ENCODE measurements at places on chromosomes 13 and 19. TPM values are rescaled to one million over a fixed set of nuclear protein-coding genes. Genes with fewer than 3 reads are reported as not detected.
A peak's percentile ranks its signal among the peaks of the same experiment; 100 is the strongest.

DNA sequence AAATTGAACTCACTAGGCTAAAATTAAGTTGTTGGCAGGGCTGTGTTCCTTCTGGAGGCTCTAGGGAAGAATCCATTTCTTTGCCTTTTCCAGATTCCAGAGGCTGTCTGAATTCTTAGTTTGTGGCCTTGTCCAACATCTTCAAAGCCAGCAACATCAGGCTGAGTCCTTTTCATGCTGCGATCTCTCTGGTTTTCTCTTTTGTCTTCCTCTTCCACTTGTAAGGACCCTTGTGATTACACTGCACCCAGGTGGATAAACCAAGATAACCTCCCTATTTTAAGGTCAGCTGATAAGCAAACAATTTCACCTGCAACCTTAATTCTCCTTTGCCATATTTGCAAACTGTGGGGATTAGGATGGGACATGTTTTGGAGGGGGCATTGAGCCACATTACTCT is 11.5 kb downstream of the UTP14C start:
- DNase-seq, result no peak

Gene MBD3L3
- not detected for polyA plus RNA-seq

DNA sequence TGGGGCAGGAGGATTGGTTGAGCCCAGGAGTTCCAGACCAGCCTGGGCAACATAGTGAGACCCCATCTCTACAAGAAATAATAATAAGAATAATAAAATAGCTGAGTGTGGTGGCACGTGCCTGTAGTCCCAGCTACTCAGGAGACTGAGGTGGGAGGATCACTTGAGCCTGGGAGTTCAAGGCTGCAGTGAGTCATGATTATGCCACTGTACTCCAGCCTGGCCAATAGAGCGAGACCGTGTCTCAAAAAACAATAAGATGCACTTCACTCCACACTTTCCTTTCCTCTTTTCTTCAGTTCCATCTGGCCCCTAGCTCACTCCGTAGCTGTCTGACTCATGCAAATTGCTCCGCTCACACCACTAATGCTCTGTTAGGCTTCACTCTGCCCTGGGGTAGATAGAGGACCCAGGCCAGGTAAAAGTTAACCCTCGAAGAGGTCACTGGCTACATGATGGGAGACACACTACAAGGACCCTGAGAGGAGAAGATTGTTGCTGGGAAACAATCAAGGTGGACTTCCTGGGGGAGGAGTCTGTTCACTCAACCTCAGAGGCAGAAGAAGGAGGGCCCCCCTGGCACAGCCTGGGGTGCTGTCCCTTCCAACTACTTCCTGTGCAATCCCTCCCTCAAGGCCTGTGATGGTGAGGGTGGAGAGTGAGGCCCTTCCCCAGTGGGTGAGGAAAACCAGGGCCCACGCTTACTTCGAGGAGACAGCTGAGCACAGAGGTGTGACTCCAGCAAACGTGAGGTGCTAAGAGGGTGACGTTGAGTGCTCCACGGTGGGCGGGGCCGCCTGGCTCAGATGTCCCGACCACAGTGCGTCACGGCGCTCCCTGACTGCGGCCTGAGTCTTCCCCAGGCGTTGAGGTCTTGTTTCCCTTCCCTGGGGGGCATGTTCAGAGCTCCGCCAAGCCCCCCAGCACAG is 8.8 kb upstream of the TNFSF9 start:
- no peak for DNase-seq

GRCh38 chr19:10587022-10587838 is at the start of gene AP1M2:
TSS of gene AP1M2 (minus strand) at chr19:10587312. CDS start at chr19:10587231, 81 bp downstream.
- no peak for DNase-seq

GRCh38 chr19:4528843-4529242 is 6.2 kb downstream of the PLIN5 start:
- DNase-seq, result no peak

GRCh38 chr13:72462726-72463125 is 264.7 kb downstream of the MZT1 start:
- no peak for DNase-seq

- DNase-seq, result no peak
Measured at GRCh38 chr13:101838323-101838722, 385.8 kb downstream of the ITGBL1 start.

DNA sequence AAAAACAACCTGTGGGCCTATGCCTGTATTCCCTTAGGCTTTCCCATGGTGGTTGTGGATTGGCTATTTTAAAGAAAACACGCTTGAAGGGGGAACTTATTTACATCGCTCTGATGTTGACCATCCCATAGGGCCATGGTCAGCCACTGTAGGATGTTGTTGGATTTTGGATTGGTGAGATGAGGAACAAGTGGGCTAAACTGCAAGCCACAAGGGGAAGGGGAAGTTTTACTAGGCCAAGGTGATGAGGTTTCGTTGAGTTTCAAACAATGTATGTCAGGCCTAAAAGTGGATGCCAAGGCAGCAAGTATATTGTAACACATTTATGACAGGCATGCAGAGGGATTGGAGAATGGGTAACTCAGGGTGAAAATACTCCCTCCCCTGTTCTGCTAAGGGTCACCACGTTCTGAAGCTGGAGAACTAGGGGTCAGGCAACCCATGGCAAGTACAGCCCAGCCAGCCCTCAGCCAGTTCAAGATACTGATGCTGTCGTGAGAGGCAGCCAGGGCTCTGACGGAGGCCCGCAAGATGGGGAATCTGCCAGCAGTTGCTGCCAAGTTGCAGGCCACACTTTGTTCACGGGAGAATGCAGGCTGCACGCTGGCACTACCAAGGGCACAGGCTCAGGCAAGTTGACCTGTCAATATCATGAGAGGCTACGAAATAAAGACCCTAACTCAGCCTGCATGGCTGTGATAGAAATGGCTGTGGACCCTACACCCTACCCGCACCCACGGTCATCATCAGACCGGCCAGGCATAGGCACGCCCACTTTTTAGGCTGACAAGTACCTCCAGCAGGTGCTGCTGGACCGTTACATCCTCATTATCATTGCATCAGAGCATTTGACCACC is 11.1 kb downstream of the IRGC start:
- no peak for DNase-seq

DNA sequence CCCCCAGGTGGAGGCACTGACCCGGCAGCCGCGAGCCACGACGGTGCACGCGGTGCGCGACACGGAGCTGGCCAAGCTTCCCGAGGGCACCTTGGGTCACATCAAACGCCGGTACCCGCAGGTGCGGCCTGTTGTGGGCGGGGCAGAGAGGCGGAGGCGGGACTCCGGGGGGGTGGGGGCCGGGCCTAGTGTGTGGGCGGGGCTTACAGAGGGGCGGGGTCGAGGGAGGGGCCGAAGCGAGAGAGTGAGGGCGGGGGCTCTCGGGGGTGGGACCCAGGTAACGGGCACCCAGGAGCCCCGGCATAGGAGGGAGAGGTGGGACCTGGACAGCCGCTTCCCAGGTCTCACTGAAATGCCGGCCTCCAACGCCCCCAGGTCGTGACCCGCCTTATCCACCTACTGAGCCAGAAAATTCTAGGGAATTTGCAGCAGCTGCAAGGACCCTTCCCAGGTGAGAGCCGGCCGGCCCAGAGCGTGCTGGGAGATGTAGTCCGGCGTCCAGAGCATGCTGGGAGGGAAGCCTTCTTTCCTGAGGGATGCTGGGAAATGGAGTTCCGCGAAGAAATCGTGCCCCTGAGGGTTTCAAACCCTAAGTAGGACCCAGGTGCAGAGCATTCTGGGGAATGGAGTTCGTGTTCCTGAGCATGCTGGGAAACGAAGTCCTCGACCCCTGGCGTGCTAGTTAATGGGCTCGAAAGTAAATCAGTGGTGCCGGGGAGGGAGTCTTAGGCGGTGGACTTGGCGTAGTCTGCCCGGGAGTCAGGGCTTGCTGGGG is 15.7 kb downstream of the PNPLA6 start:
- DNase-seq, result peak; percentile 98

Gene CC2D1A
- polyA plus RNA-seq, result 28.8 TPM

Gene LHB
- polyA plus RNA-seq, result not detected

- DNase-seq, result no peak
Measured at GRCh38 chr13:79405501-79405830, 589 bp downstream of the RBM26 start.

- DNase-seq, result no peak
Measured at GRCh38 chr13:88395804-88396203, 724.6 kb downstream of the SLITRK5 start.

GRCh38 chr19:46692918-46693722 is 23.8 kb downstream of the PRKD2 start:
- no peak for DNase-seq

GRCh38 chr19:5172859-5173630 is 167.6 kb downstream of the PTPRS start:
- peak; percentile 78 for DNase-seq

Gene C19orf85
- not detected for polyA plus RNA-seq

Gene LENG1
- polyA plus RNA-seq, result 12.2 TPM

DNA sequence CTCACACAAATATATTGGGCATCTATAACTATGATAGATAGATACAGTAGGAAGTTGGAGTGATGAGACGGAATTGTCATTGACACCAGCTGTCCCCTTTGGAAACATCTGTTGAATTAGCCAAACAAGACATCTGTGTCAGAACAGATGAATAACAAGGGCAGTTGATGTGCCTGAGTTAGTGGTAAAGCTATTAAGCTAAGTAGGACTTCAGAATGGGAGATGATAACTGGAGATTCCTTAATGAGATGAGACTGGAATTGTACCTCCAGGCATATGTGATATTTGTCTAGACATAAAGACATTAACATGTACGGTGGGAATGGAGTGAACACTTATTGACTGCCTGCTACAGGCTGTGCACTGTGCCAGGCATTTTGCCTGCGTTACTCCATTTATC is 78.7 kb downstream of the MBNL2 start:
- DNase-seq, result no peak

DNA sequence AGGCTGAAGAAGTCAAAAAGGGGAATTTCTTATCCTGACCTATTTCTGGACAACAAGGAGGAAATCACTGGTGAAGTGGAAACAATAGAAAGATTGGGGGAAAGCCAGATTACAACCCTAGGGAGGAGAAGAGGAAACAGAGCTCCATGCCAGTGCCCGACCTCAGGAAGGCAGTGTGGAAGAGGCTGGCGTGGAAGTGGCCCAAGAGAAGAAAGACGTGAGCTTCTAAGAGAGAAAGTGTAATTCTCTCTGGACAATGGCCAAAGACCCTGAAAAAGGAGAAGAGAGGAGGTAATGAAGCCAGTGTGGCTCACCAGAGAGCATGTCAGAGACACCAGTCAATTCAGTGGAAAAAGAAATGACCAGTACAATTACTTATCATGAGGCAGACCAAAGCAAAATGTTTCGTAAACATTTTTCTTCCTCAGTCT is 52.6 kb upstream of the URAD start:
- DNase-seq, result no peak

Gene JAK3
- 3.5 TPM for polyA plus RNA-seq

DNA sequence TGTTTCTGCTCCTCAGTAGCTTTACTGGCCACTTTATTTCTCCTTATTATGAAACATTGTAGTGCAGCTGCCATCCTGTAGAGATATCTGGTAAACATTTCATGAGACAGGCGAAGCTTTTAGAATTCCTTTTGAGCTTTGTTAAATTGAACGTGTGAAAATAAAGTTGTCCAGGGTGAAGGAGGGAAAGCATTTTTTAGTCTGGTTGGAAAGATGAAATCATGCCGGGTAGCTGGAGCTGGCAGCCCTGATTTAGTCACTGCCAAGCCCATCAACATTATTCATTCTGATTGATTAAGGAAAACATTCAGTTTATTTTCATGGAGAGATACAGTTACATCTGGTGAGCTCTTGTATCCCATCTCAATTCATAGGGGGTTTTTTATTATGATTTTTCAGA is 326.2 kb upstream of the GPC6 start:
- DNase-seq, result no peak

- peak; percentile 66 for DNase-seq
Measured at GRCh38 chr13:24746618-24747247, 17.2 kb upstream of the RNF17 start.
